Right lung (tissue), 10 donors: ENCODE measurements at places on chromosomes 7 and 10. TPM values are rescaled to one million over a fixed set of nuclear protein-coding genes. Genes with fewer than 3 reads are reported as not detected.

Gene CPEB3
- 3.4 TPM for polyA plus RNA-seq

Gene TRIM50
- 0.19 TPM for polyA plus RNA-seq

- no peak for DNase-seq
These were observed 69.5 kb upstream of the PPIF start for GRCh38 chr10:79277579-79278269.

Gene FAM185A
- 11.0 TPM for polyA plus RNA-seq

DNA sequence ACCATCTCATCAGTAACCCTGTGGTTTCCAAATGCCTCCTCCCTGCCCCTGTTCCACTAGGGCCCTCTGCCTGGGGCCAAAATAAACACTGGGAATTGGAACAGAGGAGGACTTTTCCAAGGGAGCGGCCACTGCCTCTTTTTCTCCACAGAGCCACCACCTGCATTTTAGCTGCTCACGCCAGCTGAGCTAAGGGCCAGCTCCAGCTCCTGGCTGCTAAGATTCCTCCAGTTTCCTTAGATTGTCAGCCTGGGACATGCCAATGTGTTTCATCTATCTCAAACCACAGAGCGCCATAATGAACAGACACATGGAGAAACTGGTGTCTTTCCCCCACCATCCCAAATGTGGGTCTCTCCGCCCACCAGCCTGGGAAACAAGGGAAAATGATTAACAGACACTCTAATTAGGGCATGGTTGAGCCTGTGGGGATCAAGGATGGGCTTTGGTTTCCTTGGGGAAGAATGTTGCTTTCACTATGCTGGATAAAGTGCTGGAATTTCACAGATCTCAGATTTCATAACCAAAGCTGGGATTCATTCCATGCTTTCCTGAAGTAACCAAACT lies 52.2 kb downstream of the ASB13 start:
- no peak for DNase-seq

GRCh38 chr10:48751730-48752129 lies 67.1 kb downstream of the WDFY4 start:
- DNase-seq, result no peak

GRCh38 chr7:47852330-47853245 lies 95.7 kb downstream of the PKD1L1 start:
- DNase-seq, result no peak

DNA sequence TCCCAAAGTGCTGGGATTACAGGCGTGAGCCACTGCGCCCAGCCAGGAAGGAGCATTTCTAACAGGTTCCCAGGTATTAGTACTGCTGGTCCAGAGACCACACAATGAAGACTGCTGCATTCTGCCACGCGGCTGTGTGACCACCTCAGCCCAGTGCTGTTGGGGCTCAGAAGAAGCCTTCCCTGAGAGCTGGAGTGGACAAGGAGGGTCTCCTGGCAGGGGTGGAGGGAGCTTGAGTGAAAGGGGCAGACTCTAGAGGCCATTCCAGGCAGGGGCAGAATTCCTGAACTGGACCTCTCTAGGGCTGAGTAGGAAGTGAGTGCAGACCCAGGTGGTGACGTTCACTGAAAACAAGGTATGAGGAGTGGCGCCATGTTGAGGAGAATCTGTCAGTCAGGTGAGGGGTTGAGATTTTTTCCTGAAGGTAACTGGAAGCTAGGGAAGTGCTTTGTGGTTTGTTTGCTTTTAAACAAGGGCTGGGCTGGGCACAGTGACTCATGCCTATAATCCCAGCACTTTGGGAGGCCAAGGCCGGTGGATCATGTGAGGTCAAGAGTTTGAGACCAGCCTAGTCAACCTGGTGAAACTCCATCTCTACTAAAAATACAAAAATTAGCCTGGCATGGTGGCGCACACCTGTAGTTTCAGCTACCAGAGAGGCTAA lies 67.6 kb downstream of the TACC2 start:
- no peak for DNase-seq

Gene FAM25G
- 0.33 TPM for polyA plus RNA-seq

GRCh38 chr10:131899695-131900349 lies 986 bp upstream of the PPP2R2D start:
- no peak for DNase-seq

- no peak for DNase-seq
These were observed 126.3 kb upstream of the SFMBT2 start for GRCh38 chr10:7537126-7537525.

DNA sequence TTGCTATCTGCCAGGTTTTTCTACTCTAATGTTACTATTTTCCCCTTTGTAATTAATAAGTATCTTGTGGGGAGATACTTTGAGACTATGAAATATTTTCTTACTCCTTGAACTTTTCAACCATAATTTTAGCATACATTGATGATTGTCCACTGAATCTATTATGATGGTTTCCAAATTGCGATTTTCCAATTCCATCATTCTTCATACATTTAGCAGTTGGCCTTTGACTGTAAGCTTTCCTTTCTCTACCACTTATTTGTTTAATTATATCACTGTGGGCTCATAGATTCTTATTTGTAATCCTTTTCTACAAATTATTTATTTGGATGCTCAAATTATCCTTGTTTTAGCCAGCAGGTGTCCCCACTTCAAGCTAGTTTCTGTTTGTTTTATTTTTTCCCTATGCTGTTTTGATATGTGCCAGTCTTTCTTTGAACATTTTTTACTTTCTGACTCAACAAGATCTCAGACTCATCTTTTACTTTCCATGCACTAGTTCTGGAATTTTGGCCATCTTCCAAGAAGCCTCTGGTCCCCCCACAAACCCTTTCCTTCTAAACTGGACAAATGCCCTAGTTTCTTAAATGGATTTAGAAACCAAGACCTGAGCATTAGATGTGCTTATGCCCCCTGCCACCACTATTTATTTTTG lies 11.4 kb upstream of the MRPS16 start:
- no peak for DNase-seq

GRCh38 chr7:330511-331230 lies 40.7 kb downstream of the FOXL3 start:
- no peak for DNase-seq

GRCh38 chr10:50540069-50540825 lies 83.5 kb downstream of the SGMS1 start:
- no peak for DNase-seq

GRCh38 chr7:38881015-38881414 lies 28.0 kb downstream of the VPS41 start:
- no peak for DNase-seq

- DNase-seq, result no peak
These were observed 171.2 kb downstream of the ZNF365 start for GRCh38 chr10:62545160-62546066.

GRCh38 chr7:50632561-50633413 lies 67.6 kb upstream of the DDC start:
- no peak for DNase-seq

Gene MOGAT3
- 0.15 TPM for polyA plus RNA-seq

DNA sequence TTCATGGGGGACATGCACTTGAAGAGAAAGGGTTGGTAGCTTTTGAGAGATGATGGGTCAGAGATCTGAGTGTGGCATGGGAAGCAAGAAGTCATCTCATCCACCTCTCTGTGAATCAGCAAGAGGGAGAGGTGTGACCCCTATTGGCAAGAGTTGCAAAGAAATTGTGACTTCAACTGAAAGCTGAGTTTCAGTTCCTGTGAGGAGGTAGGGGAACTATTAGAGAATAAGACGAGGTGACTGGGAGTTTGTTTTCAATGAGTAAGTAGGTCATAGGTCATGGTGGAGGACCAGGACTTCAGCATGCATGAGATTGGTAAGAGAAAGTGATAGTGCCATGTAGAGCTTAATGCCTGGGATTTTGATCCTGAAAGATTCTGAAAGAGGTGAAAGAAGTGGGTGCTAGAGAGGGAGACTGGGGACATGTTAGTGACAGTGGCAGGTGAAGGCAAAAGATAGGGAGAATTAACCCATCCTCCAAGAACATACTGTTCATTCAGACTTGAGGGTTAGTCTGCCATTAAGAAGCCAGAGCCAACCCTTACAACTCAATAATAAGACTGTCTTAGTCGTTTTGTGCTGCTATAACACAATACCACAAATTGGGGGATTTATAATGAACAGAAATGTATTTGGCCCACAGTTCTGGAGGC lies 75.5 kb upstream of the CAPZA2 start:
- DNase-seq, result no peak

GRCh38 chr7:106075937-106076336 lies 36.2 kb downstream of the SYPL1 start:
- DNase-seq, result no peak
